ENCODE measurements at places on chromosomes 3 and 15.

GRCh38 chr15:39269821-39270220 is 311.1 kb upstream of the THBS1 start:
- DNase-seq = peak; percentile 82

DNA sequence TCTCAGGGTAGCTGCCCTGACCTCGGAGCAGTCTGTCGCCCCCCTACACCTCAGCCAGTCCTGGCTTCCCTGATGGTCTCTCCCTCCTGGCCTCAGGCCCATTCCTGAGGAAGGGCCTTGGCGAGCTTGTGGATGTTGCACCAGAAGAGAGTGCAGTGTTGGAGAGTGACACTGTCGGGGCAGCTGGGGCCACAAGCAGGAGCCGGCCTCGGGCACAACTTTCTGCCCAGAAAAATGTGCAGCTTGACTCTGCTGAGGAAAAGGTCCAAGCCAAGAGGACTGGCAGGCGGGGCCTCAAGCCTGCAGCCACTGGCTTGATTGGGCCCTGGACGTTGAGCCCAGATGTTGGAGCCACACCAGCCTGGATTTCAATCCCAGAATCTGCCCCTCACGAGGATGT is 12.8 kb downstream of the HEMK1 start:
- DNase-seq = no peak

GRCh38 chr3:45042162-45042561 is 16.1 kb downstream of the CLEC3B start:
- DNase-seq = no peak

DNA sequence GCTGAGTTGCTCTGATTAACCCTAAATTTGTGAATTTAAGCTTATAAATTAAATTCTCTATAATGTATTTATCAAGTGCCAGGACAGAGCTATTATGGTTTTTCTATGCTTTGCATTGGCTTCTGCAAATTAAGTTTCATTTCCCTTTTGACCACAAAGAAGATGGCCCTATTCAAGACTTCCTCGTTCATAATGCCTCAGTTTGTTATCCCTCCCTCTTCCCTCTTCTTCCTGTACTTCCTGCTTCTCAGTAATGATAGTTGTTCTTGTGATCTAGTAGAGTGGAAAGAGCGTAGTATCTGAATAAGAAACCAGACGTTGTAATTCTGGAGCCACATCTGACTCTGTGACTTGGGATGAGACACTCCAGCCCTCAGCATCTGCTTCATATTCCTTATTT is 118.7 kb downstream of the CACNA1D start:
- no peak for DNase-seq

GRCh38 chr3:13087320-13087990 is 14.2 kb upstream of the IQSEC1 start:
- no peak for DNase-seq
